ENCODE measurements at places on chromosomes 12 and 14.
A peak's percentile ranks its signal among the peaks of the same experiment; 100 is the strongest.

DNA sequence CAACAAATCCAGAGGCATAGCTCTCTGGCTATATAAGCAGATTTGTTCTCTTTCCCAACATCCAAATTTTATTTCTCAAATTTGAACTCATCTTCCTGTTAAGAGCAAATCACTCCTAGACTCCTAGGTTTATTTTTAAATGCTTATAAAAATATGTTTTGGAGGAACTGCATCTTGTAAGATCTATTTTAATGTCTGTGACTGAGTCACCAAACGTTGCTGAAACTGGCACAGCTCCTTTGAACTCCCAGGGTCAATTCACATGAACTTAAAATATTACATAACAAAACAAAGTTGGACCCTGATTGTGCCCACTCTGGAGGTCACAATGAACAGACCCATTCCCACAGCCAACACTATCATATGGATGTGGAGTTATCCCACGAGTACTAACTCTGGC is 23.9 kb downstream of the ANAPC7 start:
- no peak for DNase-seq

DNA sequence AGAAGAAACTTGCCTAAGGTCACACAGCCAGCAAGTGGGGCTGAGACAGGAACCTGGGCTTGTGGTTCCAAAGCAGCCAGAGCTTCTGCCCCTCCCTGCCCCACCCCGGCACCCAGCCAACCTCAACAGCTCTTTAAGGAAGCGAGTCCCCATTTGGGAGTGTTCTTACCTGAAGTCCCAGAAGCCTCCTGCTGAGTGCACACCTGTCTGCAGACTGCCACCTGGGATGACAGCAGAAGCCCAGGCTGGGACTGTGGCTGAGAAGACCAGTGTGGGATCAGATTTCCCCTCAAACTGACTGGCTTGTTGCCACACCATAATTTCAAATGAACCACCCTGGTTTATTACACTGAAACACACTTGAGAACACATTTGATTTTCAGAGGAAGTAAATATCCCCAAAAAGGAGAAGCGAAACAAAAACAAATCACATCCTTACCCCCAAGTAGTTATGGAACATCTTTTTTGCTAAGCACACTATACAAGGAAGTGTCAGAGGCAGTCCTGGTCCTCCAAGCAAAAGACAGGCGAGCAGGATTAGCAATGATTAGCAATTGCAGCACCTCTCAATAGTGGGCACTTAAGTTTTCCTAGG is 6.3 kb upstream of the RIN3 start:
- DNase-seq, result no peak

DNA sequence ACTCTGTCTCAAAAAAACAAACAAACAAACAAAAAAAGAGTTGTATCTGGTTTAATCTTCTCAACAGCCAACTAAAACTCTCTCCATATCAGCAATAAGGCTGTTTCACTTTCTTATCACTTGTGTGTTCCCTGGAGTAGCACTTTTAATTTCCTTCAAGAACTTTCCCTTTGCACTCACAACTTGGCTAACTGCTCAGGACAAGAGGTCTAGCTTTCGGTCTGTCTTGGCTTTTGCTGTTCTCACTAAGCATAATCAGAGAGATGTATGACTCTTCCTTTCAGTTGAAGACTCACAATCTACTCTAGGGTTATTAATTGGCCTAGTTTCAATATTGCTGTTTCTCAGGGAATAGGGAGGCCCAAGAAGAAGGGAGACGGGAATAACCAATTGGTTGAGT is 12.3 kb downstream of the NEMP1 start:
- no peak for DNase-seq

DNA sequence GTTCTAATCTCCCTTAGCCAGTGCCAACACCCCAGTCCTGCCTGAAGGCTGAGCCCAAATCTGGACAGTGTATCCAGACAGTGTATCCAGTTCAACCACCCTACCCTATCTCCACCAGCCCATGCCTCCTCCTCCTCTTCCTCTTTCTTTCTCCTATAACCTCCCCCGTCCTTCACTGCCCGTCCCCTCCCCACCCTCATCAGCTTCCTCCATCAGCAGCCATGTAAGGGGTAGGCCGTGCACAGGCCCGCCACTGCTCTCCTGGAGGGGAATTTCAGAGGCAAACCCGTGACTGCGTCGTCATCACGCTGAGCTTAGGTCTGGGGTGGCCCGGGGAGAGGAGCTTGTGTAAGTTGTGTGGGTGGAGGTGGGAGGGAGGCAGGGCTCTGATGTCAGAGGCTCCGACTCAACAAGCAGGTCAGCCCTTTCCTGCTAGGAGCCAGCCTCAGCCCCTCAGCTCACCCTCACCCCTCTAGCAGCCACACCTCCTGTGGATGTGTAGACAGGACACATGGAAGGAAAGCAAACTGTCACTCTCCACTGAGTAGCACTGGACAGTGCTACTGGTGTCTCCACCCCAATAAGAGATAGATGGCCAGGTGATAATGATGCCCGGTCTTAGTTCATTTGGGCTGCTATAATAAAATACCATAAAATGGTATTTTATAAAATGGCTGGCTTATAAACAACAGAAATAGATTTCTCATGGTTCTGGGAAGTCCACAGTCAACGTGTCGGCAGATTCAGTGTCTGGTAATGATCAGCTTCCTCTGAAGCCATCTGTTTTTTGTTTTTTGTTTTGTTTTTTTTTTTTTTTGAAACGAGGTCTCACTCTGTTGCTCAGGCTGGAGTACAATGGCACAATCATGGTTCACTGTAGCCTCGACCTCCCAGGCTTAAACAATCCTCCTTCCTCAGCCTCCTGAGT is 50.5 kb downstream of the IRF2BPL start:
- DNase-seq, result peak; percentile 75

DNA sequence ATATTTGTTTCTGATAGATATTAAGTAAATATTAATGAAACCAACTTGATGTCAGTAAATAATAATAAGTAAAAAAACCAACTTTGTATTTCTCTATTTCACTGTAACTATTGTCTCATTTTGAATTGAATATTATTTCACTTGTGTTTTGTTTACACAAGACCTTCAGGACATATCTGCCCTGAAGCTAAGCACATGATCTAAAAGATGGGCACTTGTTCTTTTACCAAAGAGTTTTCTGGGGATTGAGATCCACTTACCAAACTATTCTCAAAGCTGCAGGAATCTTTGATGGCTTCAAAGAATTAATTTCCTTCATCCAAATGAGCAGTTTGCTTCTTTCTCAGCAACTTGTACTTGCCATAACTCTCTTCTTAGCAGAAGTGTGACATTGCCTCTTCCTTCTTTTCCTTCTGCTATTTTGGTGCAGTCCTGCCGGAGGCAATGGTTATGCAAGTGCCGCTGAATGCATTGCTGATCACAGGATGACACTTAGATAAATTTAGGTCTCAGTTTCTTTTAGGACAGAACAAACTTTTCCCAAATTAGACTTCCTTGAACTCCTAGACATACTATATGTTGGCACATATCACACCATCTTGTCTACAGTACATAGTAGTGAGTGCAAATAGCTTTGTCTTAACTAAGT is 9.2 kb downstream of the FAR2 start:
- no peak for DNase-seq

DNA sequence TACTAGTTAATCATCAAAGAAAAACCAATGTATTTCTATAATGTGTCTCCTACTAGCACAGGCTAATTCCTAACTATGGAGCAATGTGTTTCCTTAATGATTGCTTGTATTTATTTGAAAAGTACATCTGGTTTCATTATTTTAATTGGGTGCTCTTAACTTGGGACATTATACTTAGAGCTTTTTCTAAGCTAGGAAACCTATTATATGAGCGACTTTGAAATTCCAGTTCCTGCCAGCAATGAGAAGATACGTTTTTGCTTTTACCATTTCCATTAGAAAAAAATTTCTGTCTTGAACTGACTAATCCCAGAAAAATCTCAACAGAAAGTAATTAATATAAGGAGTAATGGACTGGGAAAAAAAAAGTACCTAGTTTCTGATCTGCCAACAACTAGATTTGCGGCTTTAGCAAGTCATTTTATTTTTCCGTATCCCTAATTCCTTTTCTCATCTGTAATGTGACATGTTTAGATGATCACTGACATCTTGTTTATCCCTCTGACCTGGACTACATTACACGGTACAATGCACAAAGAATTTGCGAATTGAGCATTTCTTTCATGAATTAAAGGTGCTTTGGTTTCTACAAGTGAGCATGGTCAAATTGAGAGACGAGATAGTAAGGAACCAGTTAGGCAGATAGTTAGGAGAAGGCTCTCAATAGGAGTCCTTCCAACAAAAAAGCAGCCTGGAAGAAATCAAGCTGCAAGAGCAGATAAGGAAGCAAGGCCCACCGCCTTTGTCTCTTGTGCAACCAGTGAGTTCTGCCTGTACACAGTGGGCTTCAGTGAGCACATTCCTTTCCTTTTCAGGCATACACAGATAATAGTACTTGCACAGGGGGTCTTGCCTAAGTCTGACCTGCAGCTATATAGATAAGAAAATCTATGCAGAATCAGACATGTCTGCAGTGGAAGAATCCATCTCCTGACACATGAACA is 1765.0 kb upstream of the FLRT2 start:
- DNase-seq, result no peak
